Activated T-cell treated with anti-CD3 and anti-CD28 coated beads for 1 hour (primary cell): ENCODE measurements at places on chromosomes 7 and 10.

- DNase-seq, result no peak
Measured at GRCh38 chr7:92714280-92714679, 122.1 kb downstream of the CDK6 start.

DNA sequence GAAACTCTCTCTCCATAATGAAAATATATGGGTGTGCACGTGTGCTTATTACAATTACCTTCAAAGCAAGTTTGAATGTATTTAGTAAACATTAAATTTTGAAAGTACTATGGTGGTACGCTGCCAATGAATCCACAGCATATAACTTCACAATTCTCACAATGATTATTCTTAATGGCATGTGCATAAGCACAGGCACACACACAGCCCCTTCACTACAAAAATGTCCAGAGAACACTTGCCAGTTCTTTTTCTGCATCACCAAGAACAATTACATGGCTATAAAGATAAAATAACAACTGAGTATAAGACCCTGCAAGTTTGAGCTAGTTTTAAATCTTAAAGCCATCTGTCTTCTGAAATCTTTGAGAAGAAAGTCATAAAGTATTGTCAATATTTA, 22.2 kb downstream of the SGCE start:
- DNase-seq, result no peak

DNA sequence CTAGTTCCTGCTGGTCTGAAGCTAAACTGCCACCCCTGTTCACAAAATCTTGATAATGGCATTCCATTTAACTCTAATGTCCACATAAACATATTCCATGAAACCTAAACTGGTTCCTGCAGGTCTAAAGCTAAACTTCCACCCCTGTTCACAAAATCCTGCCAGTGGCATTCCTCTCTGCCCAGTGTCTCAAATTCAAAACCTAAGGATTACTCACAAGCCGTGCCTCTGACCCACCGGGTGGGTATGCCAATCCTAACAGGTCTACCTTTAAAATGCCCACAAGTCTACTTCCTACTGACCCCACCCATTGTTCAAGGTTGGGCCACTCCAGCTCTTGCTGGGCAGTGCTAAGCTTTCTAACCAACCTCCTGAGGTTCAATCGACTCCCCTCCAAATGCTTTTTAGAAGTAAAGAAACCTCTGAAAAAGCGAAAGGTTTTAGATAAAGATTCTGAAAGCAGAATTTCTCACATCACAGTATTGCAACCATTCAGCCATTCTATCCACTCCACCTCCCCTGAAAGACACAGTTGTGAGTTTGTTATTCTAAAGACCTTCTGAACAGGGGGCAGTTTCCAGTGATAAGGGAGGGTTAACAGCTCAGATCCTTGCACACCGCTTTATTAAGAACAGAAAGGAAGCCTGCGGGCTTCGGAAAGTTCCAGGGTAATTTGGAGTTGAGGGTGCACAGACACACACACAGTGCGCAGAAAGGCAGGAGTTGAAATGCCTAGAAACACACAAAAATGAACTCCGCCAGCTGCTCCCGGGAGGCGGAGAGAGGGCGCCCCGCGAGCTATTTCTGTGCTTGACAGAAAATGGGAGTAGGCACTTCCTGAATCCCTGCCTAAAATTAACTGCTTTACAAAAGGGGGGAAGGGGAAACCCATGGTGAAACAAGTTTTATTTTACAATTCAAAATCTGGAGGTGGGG, 87.7 kb downstream of the TNS3 start:
- DNase-seq, result no peak

DNA sequence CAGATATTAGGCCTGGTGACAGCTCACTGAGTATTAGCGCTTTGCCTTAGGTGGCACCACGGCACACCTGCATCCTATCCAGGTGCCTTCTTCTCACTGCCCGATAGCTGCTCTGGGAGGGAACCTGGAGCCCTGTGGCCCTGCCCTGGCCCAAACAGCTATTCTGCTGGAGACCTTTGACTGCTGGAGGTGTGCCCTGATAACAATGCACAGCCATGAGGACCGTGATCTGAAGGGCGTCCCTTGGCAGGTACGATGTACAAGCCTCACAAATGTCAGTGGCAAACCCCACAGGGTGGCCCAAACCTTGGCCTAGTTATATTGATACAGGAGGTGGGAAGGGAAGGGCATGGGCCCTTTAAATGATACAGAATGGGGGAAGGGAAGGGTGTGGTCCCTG, 259.5 kb downstream of the GRID1 start:
- no peak for DNase-seq

GRCh38 chr7:158420591-158421340, 166.9 kb downstream of the PTPRN2 start:
- DNase-seq, result no peak

- DNase-seq, result no peak
Measured at GRCh38 chr10:29613791-29614190, 21.0 kb downstream of the SVIL start.

DNA sequence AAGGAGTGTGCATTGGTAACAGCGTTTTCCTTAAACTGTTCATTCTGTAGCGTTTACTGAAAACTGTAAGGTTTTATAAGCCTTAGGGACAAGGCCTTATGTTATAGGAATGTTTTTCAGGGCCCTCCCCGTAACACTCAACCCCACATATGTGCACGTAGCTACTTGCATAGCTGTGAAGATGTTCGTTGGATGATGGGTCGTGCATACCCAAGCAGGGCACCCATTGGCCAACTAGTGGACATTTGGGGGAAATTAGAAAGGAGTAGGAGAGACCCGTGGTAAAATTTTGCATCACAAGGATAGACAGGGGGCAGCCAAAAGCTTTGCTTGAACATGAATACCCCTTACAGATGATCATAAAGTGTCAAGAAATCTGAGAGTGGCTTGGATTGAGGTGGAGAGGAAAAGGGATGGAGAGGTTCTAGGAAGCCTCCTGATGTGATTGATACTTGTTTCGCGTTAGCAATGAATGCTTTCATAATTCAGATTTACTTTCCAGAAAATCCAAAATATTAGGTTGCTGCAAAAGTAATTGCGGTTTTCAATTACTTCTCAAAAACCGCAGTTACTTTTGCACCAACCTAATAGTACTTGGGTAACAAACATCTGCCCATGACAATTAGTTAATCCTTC, 878 bp downstream of the SEC61A2 start:
- DNase-seq, result no peak
